ENCODE measurements at places on chromosomes 13 and 19.
A peak's percentile ranks its signal among the peaks of the same experiment; 100 is the strongest.

DNA sequence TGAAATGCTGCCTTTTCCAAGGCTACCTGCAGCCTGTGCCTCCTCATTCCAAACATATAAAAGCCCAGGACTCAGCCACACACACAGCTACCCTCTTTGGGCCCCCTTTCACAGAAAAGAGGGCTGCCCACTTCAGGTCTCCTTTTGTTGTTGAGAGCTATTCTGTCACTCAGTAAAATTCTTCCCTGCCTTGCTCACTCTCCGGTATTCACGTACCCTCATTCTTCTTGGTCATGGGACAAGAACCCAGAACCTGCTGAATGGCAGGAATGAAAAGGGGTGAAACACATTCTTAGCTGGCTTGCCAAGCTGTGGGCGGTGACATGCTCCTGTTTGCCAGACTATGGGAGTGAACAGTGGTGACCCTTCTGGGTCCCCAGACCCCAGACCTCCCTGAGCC is 338.0 kb upstream of the ATXN8OS start:
- no peak for DNase-seq

DNA sequence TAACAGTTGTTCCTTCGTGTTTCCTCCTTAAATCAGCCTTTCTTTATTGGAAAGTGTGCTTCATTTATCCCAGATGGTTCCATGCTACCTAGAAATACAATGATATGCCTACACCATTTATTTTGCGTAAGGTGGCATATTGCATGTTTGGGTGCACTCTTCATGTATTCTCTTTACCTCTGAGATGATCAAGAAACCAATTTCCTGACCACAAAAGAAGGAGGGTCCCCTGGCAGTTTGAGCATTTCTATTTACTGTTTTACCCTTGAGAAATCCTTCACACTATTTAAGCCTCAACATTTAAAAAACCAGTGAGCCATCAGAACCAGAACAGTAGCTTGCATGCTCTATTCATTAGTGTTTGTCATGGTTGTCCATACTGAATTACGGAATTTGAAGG is 354.0 kb downstream of the MTUS2 start:
- no peak for DNase-seq

- no peak for DNase-seq
Observed at GRCh38 chr19:49119411-49120324, at the start of gene PPFIA3. Gene PPFIA3 (plus strand): TSS chr19:49119544. CDS start chr19:49127874, 8,330 bp downstream.

DNA sequence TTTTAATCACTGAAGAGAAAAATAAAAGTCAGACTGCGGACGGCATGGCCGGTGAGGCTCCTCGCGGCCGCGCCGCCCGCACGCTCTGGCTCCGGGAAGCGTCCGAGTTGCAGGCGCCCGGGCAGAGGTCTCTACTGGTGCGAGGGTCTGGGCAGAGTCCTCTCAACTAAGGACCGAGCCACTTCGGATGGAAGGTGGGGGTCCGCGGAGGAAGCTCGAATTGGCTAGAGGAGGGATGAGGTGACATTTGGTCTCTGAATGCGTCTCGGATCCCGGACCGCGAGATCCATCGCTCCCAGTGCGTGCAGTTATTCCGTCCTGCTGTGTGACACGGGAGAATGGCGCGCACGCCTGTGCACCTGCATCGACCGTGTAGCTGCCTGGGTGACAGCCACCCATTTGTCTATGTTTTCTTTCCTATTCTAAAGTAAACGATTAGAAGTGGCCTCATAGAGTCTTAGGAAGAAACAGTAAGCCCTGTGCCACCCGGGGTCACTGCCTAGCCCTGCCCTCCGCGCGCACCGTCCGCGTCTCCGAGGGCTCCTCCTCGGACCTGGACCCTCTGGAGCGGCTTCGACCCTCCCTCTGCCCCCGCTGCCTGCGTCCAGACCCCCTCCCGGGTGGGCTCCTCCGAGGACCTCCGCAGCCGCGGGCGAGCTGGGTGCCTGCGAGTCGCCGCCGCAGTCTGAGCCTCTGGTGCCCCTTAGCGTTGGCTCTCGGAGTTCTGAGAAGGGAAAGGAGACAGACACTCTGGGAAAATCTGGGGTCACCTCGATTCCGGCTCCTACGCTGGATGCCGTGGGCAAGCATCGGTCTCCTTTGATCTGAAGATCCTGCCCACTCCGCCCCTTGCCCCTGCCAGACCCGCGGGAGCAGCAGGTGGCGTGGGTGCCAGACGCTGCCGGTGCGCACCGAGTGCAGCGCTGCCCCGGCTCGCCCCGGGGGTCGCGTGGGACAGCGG is 347.4 kb downstream of the LIG4 start:
- DNase-seq = peak; percentile 31

DNA sequence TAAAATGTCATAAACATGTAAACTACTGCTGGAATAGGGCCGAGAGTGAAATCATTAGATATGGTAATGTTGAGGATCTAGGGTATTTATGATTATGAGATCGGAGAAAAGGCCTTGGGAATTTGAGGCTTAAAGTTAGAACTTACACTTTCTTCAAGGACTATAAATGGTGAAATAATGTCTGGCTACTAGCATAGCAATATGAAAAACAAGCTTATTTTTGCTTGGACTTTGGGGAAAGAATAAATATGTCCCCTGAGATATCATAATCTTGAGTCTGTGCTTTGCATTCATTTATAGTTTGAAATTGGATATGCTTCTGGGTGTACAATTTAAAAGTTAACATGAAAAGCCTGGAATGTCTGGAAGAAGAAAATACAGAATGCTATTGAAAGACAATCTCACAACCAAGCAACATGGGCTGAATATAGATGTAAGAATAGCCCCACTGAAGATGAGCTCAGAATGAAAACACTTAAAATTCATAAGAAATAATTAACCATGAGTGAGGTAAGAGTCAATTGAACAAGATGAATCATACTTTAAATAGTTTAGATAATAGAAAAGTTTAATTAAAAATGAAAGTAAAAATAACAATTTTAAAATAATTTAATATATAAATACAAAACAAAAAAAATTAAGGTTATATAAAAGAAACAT is 1555.4 kb upstream of the MIR17HG start:
- no peak for DNase-seq

DNA sequence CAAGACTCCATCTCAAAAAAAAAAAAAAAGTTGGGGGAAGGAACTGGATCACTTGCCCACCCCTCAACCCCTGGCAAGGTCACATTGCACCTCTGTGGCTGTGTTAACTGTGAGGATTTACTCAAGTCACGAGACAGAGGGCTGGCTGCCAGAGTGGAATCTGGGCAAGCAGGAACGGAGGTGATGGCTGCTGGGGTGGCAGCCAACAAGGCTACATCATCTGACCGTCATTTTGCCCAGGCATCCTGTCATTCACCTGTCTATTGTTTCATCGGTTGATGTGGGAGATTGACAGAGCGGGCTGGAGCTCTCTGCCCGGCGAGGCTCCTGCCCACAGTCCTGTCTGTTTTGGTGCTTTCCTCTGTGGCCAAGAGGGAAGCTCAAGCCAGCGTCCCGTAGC is 75.7 kb downstream of the DPF1 start:
- DNase-seq = no peak

DNA sequence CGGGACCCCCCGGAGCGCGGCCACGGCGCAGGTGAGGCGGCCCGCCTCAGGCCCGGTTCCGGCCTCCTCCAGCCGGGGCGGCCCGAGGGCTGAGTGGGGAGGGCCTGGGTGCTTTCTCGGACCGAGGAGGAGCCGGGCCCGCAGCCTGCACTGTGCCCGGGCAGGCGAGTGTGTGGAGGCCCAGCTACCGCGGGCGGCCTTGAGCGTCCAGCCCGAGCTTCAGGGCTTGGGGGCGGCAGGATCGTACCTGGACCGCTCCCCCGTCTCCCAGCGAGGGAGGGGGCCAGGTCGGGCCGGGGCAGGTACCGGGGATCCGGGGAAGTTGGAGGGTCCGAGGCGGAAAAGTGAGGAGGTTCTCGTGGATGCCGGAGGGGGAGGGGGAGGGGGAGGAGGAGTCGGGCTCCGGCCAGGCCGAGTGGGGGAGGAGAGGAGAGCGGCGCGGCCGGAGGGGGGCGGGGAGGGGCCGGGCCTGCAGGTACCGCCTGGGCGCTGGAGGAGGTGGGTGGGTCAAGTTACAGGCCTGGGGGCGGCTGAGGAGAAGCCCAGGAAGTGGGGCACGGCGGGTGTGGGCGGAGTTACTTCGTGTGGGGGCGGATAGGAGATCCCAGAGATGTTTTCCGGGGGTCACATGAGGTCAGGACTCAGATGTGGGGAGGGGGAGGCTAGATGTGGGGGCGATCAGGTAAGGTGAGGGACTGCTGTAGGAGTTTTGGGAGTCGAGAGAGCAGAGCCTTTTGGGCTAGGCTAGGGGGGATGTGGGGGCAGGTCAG is 545 bp downstream of the NACC1 start:
- no peak for DNase-seq

DNA sequence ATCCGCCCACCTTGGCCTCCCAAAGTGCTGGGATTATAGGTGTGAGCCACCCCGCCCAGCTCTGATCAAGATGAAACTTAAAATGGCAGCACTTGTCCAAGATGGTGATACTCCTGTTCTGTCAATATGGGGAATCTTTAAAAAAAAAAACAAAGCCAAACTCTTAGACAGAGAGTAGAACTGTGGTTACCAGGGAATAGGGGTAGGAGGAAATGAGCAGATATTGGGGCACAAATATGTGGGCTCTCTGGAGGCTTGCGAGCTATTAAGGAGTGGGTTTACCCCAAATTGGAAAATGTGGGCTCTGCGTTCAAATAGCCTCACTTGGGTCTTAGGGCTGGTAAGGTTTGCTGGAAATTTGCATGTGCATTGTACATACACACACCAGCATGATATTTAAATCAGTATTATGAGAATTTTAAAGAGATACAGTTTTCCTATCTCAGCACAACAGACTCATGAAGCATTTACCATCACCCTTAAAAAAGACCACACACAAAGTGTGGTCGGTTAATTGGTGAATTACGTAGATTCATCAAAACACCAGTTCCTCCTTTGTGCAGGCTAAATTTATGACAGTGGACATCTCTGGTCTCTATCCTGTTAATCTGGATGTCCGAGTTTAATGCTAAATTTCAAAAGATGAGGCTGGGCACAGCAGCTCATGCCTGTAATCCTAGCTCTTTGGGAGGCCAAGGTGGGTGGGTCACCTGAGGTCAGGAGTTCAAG is 11.3 kb downstream of the CD70 start:
- DNase-seq = no peak

- DNase-seq = no peak
Observed at GRCh38 chr13:55705971-55706370, 1434.7 kb upstream of the PRR20A start.

DNA sequence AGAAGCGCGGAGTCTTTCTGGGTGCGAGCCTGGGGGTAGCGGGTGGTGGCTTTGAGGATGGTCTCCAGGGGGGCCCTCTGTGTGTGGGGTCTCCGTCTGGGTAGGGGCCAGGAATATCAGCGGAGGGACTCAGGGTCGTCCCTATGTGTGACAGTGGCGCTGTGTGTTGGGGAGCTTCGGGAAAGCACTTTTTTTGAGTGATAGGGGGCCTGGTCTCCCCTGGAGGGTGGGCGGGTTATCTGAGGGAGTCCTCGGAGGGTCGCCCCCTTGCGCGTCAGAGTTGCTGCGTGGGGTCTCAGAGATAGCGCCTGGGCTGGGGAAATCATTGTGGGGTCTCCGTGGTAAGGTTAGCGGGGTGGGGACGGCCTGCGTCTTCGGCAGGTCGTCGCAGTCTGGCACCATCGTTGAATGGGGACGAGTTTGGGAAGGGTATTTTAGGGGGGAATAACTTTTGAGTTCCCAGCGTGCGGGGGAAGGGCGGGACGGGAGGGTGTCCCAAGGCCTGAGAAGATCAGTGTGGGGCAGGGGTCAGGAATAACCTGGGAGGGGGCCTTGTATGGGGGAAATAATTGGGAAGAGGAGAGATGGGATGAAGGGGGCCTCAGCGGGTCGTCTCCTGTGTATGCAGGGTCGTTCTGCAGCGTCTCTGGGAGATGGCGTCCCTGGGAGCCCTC is 857 bp downstream of the IER2 start:
- no peak for DNase-seq

GRCh38 chr13:79457948-79458347 is 23.0 kb upstream of the NDFIP2 start:
- no peak for DNase-seq

DNA sequence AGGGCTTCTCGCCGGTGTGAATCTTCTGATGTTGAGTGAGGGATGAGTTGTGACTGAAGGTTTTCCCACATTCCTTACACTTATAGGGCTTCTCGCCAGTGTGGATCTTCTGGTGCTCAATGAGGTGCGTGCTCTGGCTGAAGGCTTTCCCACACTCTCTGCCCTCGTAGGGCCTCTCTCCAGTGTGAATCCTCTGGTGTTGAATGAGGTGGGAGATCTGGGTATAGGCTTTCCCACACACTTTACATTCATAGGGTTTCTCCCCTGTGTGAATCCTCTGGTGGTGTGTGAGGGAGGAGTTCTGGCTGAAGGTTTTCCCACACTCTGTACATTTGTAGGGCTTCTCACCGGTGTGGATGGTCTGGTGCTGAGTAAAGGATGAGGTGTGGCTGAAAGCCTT is 33.2 kb downstream of the ZNF473 start:
- DNase-seq = no peak

DNA sequence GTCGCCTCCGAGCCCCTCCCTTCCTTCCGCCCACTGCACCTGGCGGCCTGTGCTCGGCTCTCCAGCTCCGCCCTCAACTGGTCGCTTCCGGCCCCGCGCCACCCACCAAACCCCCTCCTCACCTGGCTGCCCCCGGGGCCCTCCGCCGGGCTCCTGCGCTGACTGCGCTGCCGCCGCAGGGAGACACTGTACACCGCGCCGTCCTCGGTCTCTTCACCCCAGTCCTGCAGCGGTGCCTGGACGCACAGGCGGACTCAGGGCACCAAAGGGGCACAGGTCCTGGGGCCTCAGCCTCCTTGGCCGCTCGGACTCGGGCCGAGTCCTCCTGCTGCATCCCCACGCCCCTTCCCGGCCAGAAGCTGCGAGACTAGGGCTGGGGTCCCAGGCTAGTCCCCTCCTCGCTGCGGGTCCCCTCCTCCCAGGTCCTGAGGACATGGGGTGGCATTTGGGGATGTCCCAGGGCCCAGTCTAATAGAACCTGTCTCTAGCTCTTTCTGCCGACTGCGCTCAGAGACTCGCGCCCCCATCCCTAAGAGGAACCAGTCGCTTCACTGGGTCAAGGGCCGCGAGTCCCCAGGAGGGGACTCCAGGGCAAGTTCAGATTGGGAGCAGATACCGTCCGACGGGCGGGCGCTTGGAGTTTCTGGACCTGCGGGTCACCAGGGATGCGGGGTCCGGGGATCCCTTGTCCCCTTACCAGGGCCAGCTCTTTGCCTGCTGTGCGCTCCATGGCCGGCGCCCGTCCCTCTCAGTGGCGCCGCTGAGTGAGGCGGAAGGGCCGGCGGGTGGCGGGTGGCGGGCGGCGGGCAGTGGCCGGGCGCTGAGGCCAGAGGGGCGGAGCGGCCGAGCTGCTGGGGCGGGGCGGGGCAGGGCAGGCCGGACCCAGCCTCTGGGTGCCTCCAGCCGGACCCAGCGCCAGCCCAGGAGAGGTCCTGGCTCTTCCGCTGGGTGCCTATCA is at the start of gene RGL3:
Gene RGL3 (minus strand): TSS at position 766 of the 958 bp plus-strand sequence. CDS start 36 bp downstream, at position 730.
- peak; percentile 3 for DNase-seq

DNA sequence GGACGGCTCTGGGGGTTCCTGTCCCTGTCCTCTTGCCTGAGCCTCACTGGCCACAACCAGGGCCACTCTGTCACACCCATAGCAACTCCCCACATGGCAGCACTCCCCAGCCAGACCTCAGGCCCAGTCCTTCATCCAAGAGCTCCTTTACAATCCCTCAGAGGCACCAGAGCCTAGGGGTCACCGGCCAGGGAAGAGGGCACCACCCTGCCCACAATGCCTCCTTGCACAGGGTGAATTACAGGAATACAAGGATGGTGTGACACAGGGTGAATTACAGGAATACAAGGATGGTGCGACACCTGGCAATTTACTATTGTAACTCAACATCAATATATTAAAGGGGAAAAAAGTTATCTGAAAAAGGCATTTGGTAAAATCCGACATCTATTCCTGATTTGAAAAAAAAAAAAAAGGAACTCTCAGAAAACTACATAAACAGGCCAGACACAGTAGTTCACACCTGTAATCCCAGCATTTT is 16.5 kb downstream of the MIER2 start:
- DNase-seq = no peak

- no peak for DNase-seq
Observed at GRCh38 chr19:33194886-33195644, 935 bp downstream of the LRP3 start.

Data from NCI-H2081 treated with DMSO at 0.1 percent for 48 hours (cell line).